Foreskin fibroblast (primary cell): ENCODE measurements at places on chromosomes 2 and 18.

GRCh38 chr2:75709297-75709696, 1.4 kb downstream of the GCFC2 start:
- DNase-seq, result no peak

DNA sequence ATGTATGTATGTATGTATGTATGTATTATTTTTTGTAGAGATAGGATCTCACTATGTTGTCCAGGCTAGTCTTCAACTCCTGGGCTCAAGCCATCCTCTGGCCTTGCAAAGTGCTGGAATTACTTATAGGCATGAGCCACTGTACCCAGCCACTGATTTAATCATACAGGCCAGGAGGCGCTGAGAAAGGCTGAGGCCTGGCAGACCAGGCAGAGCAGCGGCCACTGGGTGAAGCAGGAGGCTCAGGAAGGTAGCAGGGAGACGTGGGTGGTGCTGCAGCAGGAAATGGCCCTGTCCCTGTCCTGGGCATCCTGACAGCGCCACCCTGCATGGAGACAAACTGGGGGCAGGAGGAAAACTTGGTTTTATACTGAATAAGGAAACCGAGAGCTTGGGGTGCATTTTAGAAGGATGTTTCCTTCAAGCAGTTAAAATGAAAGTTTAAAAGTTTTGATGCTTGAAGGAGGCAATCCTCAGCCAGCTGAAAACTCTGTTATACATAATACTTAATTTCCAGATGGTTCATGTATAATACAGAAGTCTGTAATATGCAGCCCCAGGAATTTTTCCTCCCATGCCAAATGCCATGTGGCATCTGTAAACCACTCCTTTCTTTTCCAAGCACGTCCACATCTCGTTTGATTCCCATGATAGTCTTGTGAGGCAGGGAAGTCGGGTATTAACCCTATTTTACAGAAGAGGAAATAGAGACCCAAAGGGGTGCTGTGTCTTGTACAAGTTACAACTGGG, 182.4 kb downstream of the CELF4 start:
- peak; percentile 48 for DNase-seq

DNA sequence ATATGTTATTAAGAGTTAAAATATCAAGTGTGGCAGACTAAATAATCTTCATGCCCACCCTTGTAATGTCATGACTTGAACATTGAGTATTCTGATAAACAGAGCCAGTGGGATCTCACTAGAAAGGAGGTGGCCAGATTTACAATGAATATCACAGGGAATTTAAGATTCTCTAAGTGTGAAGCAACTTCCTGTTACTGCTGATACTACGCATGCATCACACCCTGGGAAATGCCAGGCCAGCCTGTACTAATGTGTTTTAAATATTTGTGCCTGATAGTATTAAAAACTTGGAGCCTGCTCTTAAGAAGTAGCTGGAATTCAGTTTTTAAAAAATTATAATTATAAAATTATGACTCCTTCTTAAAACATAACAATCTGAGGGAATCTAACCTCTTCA, 148.3 kb downstream of the LAMA3 start:
- DNase-seq, result peak; percentile 86

DNA sequence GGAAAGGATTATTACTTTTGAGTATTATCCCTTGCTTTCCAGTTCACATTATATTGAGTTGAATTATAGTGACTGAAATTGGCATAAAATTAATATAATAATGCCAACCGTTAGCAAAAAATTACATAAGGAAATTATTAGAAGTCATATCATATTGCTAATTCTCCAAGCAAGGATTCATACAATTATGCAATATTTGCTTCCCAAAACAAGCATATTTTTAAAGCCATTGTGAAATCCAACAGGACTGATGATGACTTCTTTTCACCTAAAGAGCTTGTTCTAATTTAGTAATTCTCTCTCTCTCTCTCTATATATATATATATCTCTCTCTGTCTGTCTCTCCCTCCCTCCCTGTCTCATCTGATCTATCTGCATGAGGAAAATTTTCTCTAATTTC, 283.5 kb downstream of the DSEL start:
- no peak for DNase-seq

- no peak for DNase-seq
Observed at GRCh38 chr2:145431181-145431951, 911.4 kb upstream of the ZEB2 start.

GRCh38 chr2:48530033-48530811, at the start of gene STON1:
Gene STON1 (plus strand): TSS chr2:48530154. CDS start chr2:48580634, 50,480 bp downstream.
- DNase-seq, result peak; percentile 41

DNA sequence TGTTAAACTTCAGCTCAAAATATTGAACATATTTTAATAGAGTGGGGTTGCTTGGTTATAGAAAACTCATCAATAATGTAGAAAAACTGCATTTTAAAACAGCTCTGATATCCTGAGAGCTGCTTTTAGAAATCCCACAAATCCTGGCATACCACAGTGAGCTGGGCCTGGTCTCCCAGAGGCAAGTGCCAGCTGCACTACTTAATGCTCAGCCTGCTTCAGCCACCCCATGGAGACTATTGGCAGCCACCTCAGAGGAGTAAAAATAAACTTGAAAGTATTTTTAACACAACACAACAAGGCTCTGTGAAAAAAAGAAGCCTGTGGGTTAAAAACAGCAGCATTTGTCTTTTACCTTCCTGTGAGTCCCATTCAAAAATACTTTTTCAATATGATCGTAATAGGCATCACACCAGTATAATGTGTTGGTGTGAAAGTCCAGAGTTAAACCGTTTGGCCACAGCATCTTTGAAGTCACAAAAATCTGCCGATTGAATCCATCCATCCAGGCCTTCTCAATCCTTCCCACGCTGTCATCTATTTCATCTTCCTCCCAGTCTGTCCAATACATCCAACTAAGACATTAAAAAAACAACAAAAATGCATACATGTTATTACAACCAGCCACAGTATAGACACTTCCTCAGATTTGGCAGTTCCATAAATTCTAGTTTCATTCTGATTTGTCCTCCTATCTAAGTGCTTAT, 1115.3 kb downstream of the LRP1B start:
- DNase-seq, result no peak

DNA sequence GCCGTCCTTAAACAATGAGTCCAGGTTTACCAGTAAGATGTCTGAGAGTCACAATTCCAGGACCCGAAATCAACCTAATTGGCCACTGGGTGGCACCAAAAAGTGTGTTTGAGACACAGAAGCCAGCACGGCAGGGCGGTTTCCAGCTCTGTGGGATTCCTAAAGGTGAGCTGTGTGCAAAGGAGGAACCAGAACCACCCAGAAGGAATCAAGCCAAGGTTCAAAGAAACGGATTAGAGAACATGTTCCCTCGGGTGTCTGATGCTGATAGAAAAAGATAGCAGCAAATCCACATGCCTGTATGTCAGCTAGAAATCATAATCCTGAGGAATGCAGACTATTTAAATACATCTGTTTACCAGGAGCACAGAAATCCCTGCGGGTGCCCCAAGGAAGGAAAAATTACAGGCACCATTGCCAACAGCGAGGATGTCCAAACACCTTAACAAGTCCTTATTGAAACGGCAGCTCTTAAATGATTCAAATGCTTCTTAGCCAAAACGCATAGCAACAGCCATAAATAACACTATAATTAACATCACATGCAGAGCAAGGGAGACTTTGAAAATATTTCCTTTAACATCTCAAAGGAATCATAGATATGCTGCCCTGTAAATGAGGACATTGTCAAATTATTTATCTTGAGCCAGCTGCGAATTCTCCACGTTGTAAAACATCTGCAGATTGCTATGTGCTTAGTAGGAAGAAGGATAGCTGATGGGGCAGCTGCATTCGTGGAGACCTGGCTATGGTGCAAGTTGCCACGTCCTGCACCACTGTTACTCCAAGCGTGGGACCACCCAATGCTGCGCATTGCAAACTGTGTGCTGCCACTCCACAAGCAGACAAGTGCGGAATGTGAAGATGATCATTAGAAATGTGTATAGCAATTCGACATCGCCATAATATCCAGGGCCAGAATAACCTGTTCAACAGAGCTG, 318.7 kb upstream of the NCKAP5 start:
- peak; percentile 75 for DNase-seq

DNA sequence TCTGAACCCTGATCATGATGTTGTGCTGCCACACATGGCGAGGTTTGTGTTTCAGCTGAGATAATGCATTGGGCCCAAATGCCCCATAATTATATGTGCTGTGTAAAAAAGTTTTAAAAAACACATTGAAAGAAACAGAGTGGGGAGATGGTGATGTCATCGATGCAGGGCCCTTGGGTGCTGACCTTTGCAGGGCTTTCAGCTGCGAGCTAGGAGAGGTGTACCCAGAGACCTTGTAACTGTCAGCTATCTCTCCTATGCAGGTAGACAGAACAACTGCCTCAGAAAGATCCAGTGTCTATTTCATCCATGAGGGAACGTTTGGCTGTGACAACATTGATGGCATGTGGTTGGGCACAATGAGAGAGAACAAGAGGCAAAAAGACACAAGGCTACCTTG, 286.9 kb upstream of the CELF4 start:
- DNase-seq, result no peak

GRCh38 chr18:76855594-76855993, 33.2 kb downstream of the ZNF236 start:
- DNase-seq, result no peak

DNA sequence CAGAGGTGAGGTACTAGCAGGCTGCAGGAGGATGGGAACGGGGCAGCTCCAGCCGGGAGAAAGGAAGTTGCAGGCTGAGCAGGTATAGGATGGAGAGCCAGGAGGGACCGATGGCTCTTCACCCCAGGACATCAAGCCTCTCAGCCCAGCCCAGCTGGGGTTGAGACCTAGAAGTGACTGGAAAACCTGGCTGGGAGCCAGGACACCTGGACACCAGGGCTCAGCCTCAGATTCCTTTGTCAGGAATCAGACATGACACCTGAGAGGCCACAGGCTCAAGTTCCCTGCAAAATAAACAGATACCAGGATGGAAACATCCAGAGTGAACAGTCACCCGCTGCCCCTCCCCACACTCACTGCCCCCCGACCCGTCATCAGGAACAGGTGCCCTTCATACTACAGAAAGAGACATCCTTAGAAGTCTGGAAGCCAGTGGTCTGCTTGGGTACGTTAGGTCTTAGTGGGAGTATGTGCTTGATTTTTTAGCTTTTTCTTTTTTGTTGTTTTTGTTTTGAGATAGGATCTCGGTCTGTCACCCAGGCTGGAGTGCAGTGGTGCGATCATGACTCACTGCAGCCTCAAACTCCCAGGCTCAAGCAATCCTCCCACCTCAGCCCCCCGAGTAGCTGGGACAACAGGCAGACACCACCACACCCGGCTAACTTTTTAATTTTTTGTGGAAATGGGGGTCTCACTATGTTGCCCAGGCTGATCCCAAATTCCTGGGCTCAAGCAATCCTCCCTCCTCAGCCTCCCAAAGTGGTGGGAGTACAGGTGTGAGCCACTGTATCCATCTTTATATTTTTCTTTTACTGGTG, 95.7 kb upstream of the STPG4 start:
- no peak for DNase-seq

DNA sequence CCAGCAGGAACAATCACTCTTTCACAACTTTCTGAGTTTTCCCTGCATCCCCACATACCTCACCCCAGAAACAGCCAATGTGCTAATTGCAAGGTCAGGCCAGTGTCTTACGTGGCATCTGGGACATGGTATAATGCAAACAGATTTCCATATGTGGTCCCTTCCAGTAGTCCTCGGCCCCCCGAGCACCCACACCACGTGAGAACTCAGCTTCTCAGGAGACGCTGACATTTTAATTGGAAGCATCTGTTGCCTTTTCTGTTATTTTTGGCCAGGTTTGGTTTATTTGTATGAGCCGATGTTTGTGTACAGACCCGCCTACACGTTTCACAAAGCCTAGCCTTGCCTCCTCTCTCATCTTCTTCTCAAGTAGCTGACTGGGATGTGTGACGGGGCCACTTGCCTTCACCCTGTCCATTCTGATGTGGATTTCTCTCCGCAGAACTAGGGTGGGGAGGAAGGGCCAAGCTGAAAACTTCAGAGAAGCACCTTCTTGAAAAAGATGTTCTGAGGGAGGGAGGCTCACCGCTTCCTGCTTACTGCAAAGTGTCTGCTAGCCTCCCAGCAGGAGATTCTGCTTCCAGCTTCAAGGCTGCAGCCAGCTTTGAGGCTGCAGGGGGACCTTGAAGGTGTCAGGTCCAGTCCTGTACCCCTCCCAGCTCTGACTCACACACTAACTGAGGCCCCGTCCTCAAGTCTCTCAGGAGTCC, 109.6 kb upstream of the SLC14A2 start:
- DNase-seq, result peak; percentile 62

DNA sequence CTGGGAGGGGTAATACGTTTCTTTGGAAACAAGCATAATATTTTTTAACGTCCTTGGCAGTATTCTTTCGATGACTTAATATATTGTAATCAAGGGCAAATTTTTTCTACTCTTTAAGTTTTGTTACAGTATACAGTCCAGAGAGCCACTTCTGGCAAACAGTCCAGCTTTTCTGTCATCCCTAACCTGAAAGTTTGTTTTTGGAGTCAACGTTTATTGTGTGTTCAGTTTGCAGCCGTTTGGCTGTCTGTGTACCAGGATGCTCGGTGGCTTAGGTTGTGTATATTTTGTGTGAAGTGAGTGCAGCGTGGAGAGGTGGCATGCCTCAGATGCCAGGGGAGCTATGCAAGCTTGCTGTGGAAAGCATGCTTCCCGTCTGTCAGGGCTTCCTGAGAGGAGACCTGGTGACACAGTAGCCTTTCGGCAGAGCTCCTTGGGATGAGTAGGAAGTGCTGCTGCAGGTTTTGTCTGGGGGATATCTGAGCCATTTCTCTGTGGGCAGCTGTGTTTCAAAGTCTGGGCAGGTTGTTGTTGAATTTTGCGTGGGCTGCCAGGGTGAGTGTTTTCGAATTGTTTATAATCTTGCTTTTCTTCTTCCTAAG, 14.7 kb downstream of the MAP3K20 start:
- DNase-seq, result peak; percentile 51

- no peak for DNase-seq
Observed at GRCh38 chr18:42064109-42064508, 109.1 kb downstream of the PIK3C3 start.

GRCh38 chr2:160388464-160389263, 104.9 kb downstream of the RBMS1 start:
- DNase-seq, result peak; percentile 46

DNA sequence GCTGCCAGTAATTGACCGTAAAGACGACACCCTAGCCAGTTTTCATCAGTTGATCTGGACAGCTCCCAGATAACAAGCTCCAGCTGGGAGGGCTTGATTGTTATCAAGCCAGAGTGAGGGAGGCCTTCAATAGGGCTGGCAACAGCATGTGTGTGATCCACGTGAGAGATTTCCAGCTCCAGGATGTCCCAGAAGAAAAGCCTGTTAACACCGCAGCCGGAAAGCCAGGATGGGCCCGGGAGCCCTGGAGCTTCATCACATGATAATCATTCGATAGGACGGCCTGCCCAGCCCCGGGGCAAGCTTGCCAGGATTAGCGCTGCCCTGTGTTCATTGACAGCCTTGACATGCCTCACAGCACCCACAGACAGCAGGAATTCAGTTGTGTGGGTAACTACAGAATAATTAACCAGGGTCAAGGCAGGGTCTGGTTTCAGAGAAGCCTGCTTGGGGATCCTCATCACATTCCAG, 182.5 kb downstream of the C1D start:
- DNase-seq, result peak; percentile 37

- DNase-seq, result no peak
Observed at GRCh38 chr2:28635191-28635611, 116.4 kb upstream of the PPP1CB start.
